ENCODE measurements at places on chromosomes 5 and 9. TPM values are rescaled to one million over a fixed set of nuclear protein-coding genes. Genes with fewer than 3 reads are reported as not detected.

Gene ARL14EPL
- not detected for total RNA-seq

Gene CDC37L1
- 23.7 TPM for total RNA-seq

Gene C1QTNF3
- 5.6 TPM for total RNA-seq

Gene ZNF300
- total RNA-seq = 7.1 TPM

Gene SLC36A3
- total RNA-seq = not detected

- no peaks in the 10 kb centered on the region for H3K36me3 ChIP-seq
- H3K4me3 ChIP-seq = no peak overlapping the region
- H3K27ac ChIP-seq = no peak overlapping the region
- no peaks in the 10 kb centered on the region for H3K27me3 ChIP-seq
- H3K4me1 ChIP-seq = no peaks in the 10 kb centered on the region
Measured at GRCh38 chr9:108786901-108787689, 68.7 kb downstream of the ACTL7B start.

GRCh38 chr5:160458806-160459800 lies 37.4 kb downstream of the PTTG1 start:
- DNase-seq = no peak
- no peak overlapping the region for H3K4me3 ChIP-seq
- H3K36me3 ChIP-seq = no peaks in the 10 kb centered on the region
- H3K27ac ChIP-seq = no peak overlapping the region
- H3K4me1 ChIP-seq = no peaks in the 10 kb centered on the region

DNA sequence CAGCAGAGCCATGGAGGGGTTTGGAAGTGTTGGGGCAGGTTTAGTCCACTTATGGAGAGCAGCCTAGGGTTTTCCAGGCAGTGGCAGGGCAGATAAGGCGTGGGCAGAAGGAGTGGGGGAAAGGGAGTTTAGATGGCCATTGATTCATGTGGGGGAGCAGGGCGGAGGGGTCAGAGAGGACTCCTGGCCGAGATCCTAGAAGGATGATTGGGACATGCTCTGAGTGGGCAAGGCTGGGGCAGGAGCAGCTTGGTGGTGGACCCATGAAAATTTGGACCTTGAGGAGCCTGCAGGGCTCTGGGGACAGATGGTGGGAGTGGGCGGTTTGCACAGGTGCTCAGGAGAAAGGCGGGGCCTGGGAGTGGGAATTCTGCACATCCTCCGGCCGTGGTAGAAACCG lies 18.1 kb upstream of the TOR2A start:
- no peak overlapping the region for H3K27ac ChIP-seq
- no peaks in the 10 kb centered on the region for H3K36me3 ChIP-seq
- DNase-seq = no peak

GRCh38 chr5:73365301-73365853 lies 83.2 kb downstream of the FOXD1 start:
- H3K4me3 ChIP-seq = no peak overlapping the region
- no peaks in the 10 kb centered on the region for H3K4me1 ChIP-seq
- no peaks in the 10 kb centered on the region for H3K36me3 ChIP-seq
- H3K27ac ChIP-seq = no peak overlapping the region
- H3K27me3 ChIP-seq = no peaks in the 10 kb centered on the region
- DNase-seq = no peak

GRCh38 chr9:20854444-20854843 lies 170.4 kb downstream of the FOCAD start:
- no peak for DNase-seq
- H3K36me3 ChIP-seq = no peaks in the 10 kb centered on the region
- H3K4me1 ChIP-seq = no peaks in the 10 kb centered on the region
- no peak overlapping the region for H3K4me3 ChIP-seq

- peaks cover 1% of the 10 kb centered on the region for H3K4me1 ChIP-seq
- no peaks in the 10 kb centered on the region for H3K27me3 ChIP-seq
- DNase-seq = no peak
- H3K27ac ChIP-seq = no peak overlapping the region
Measured at GRCh38 chr9:74951107-74951720, 1.5 kb downstream of the C9orf40 start.

- H3K27ac ChIP-seq = no peak overlapping the region
- H3K4me1 ChIP-seq = no peaks in the 10 kb centered on the region
- H3K27me3 ChIP-seq = no peaks in the 10 kb centered on the region
- H3K36me3 ChIP-seq = no peaks in the 10 kb centered on the region
Measured at GRCh38 chr5:34639852-34640626, 16.1 kb upstream of the RAI14 start.

GRCh38 chr9:115005322-115005721 lies 74.9 kb upstream of the TNFSF8 start:
- H3K36me3 ChIP-seq = no peaks in the 10 kb centered on the region
- no peak for DNase-seq
- no peaks in the 10 kb centered on the region for H3K27me3 ChIP-seq
- no peaks in the 10 kb centered on the region for H3K4me1 ChIP-seq
- no peak overlapping the region for H3K27ac ChIP-seq

DNA sequence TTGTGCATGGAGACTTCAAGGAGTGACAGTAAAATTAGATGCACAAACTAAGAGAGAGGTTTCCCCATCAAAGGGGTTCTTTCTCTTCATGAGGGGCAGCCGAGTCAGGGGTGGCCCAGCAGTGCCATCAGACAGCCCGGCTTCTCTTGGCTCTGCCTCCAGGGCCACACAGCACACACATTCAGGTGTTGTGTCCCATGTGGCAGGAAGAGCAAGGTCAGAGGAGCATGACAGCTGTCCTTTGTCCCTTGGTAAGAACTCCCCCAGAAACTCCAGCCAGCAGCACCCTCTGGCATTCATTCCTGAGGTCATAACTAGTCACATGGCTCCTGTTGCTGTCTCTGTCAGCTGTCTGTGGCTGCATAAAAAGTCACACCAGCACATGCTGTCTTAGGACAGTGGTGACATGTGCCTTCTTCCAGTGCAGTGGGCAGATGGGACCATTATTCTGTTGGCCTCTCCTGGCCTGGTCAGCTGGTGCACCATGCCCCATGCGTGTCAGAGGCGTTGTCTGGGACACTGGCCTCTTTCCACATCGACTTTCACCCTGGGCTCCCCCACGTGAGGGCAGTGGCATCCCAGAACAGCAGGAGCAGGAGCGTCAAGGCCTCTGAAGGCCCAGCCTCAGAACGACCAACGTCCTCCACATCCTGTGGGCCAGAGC lies 78.4 kb upstream of the OTULINL start:
- DNase-seq = no peak
- H3K27ac ChIP-seq = no peak overlapping the region
- no peaks in the 10 kb centered on the region for H3K4me1 ChIP-seq
- H3K4me3 ChIP-seq = no peak overlapping the region
- H3K27me3 ChIP-seq = no peaks in the 10 kb centered on the region

- no peaks in the 10 kb centered on the region for H3K36me3 ChIP-seq
- DNase-seq = peak; percentile 31
- peaks cover 10% of the 10 kb centered on the region for H3K4me1 ChIP-seq
- no peak overlapping the region for H3K4me3 ChIP-seq
Measured at GRCh38 chr9:655875-656274, 185.6 kb upstream of the DMRT1 start.

GRCh38 chr5:126969548-126969947 lies 60.8 kb downstream of the MARCHF3 start:
- no peaks in the 10 kb centered on the region for H3K36me3 ChIP-seq
- no peak for DNase-seq
- H3K27ac ChIP-seq = no peak overlapping the region
- H3K4me1 ChIP-seq = peaks cover 1% of the 10 kb centered on the region
- H3K27me3 ChIP-seq = no peaks in the 10 kb centered on the region
